Sciatic nerve (tissue), 2 donors: ENCODE measurements at places on chromosomes 11 and 22. TPM values are rescaled to one million over a fixed set of nuclear protein-coding genes. Genes with fewer than 3 reads are reported as not detected.

DNA sequence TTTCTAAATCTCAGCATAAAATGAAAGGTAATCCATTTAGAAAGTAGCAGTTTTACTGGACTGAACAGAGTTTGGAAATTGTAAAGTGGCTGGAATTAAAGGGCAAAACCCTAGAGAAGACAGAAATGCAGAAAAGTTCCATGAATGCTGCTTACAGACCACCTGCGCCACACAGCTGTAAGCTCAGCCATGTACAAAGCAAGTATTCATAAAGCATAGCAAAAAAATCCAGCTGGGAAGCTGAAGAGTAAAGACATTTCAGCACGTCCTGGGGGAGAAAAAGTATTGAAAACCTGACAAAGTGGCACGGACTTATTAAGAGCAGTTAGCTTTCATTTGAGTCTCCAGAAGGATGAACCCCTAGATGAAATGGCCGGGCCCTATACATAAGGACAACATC, 220.1 kb upstream of the CNTN5 start:
- DNase-seq, result no peak

DNA sequence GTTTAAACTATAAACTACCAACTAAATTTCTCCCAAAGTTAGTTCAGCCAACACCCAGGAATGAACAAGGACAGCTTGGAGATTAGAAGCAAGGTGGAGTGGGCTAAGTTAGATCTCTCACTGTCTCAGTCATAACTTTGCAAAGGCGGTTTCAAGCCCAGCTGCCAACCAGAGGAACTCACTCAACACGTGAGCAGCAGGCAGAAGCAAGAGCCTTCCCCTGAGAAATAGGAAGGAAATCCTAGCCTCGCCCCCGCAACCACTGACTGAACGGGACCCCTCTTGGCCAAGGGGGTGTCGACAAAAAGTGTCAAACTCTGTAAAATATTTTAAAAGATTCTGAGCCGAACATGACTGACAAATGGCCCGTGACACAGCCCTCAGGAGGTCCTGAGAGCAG, 4.4 kb upstream of the KRTAP5-9 start:
- no peak for DNase-seq

The TENM4 gene
- 16.5 TPM for total RNA-seq

GRCh38 chr11:134647066-134647743, 235.2 kb upstream of the B3GAT1 start:
- DNase-seq, result no peak

The CADM1 gene
- 58.7 TPM for total RNA-seq

- DNase-seq, result no peak
These were observed 32.1 kb upstream of the ZNF143 start for GRCh38 chr11:9428706-9429105.

- DNase-seq, result no peak
These were observed 9.8 kb downstream of the DERL3 start for GRCh38 chr22:23828800-23829680.

DNA sequence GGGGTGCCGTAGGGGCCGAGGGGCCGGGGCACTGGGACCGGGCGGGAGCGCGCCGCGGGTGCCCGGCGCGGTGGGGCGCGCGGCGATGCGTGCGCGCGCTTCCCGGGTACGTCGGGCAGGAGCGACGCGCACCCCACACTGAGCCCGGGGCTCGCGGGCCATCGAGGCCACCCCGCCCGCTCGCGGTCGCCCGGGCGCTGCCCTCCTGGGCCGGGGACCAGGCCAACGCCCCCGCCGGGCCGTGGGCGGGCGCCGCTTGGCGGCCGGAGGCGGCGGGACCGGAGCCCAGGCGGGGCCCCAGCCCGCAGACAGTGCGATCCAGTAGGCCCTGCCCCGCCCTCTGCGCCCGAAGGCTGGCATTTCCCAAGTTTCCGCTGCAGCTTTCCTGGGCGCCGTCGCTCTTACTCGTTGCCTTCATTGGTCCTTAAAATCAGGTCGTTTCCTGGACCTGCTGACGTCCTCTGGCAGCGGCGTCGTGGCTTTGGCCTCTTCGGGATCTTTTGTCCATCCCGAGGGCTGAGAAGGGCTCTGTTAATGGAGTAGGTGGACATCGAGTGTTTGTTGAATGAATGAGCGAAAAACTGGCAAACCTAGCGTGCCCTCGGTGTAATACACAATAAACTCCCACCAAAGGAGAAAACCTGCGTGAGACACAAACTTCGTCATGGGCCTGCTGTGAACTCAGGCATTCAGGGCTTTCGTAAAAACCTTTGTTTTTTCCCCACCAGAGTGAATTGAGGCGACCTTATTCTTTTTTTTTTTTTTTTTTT, 638 bp downstream of the PARVA start:
- DNase-seq, result peak; percentile 80

The CATSPERZ gene
- total RNA-seq, result not detected

The C11orf86 gene
- total RNA-seq, result not detected

GRCh38 chr11:9802291-9802861, 138.5 kb downstream of the SWAP70 start:
- DNase-seq, result no peak

- no peak for DNase-seq
These were observed 451.3 kb downstream of the METTL15 start for GRCh38 chr11:28559492-28559891.

GRCh38 chr11:10473371-10473770, 18.3 kb downstream of the AMPD3 start:
- no peak for DNase-seq

DNA sequence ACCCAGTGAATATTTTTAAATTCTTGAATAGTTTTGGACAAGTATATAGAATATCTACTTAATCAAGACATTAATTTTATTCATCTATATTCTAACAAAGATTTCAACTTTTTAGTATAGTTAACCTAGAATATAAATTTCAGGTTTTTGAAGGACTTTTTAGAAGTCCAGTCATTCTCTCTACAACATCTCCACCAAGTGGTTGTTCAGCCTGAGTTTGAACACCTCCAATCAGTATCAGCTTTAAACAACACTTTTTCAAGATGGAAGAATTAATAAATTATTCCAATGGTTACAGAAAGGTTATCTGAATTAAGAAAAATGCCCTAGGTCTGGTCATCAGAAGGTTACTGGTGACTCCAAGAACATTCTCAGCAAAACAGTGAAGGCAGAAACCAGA, 31.8 kb downstream of the EIF3M start:
- no peak for DNase-seq

The LAMTOR1 gene
- 70.8 TPM for total RNA-seq

DNA sequence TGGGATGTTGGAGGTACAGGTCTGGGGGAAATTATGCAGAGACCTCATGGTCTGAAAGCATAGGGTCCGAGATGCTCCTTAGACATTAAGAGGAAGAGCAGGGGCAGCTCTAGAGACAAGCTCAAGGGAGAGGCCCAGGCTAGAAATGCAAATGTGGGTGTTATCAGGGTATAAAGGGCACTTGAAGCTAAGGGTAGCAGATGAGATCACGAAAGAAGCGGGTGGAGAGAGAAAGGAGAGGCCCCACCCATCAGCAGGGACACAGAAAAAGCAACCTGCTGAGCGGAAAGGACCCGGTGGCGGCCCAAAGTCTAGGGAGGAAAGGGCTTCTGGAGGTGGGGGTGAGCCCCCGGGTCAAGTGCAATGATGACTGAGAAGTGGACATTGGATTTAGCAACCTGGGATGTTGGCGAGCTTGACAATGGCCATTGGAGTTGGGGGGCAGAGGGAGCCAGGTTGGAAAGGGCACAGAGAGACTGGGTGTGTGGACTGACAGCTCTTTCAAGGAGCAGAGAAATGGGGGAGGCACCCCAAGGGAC, 8.9 kb downstream of the TMPRSS6 start:
- no peak for DNase-seq

DNA sequence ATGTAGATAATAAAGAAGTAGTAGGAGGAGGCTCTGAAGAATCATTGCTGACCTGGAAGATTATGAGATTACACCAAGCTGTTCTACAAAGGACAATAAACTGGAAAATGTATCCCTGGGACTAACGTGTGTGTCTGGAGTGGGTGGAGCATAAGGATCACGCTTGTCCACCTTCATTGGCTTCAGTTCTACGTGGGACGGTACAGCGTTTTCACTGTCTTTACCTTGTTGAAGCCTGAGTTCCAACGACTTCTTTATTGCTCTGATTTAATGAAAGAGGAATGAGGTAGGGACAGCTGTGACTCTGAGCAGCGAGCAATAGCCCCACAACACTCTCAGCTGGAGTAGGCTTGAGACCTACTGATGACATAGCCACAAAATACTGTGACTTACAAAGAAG, 87.0 kb downstream of the ARHGAP42 start:
- DNase-seq, result no peak

The ADAMTS15 gene
- total RNA-seq, result 6.4 TPM

The CASP4 gene
- total RNA-seq, result 68.1 TPM

DNA sequence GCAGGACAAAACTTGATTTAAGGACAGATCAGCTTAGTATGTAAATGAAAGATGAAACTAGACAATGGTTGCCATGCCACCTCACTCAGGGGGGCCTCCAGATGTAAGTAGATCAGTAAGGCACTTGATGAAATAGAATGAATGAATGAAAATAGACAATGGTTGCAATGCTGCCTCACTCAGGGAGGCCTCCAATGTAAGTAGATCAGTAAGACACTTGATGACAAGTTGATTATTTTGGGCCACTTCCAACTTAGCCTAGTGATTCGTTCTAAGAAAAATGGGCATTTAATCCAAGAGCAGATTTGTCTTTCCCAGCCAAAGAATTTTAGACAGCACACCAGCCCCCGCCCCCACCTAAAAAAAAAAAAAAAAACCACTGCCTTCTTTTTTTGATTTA, 19.2 kb upstream of the SLC5A12 start:
- no peak for DNase-seq

DNA sequence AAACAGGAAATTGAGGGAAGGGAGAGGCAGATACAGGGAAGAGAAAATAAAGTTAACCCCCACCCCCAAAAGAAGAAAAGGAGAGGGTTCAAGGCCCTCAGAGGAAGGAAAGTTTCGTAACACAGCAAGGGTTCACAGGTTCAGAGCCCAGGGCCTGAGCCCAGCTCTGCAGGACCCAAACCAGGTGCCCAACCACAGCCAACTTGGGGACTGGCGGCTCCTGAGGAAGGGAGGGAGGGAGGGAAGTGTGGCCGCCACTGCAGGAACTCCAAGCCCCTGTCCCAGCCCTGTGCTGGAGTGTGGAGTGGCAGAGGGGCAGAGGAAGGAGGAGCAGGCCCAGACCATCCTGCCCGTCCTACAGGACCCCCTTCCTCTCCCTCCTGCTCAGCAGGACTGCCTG, 59.2 kb downstream of the ELFN2 start:
- no peak for DNase-seq

GRCh38 chr11:93952082-93952780, 68.9 kb upstream of the HEPHL1 start:
- no peak for DNase-seq

DNA sequence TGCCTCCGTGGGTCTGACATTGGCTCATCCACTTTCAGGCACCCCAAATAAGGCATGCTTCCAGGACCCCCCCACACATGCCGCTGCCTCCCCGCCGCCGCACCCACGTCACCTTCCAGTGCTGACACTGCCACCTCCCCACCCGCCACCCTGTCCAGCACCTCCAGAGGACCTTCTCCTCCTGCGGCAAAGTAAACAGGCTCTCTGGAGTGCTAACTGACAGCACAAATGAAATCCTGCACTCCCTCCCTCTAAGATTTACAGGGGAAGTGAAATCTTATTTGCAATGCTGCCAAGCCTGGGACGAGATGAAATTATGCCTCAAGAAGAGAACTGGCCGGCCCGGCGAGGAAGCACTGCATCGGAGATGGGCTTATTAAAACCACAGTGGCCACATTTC, 35.3 kb downstream of the MACROD1 start:
- DNase-seq, result no peak

The RASL10A gene
- total RNA-seq, result 2.2 TPM

The APOA5 gene
- not detected for total RNA-seq

DNA sequence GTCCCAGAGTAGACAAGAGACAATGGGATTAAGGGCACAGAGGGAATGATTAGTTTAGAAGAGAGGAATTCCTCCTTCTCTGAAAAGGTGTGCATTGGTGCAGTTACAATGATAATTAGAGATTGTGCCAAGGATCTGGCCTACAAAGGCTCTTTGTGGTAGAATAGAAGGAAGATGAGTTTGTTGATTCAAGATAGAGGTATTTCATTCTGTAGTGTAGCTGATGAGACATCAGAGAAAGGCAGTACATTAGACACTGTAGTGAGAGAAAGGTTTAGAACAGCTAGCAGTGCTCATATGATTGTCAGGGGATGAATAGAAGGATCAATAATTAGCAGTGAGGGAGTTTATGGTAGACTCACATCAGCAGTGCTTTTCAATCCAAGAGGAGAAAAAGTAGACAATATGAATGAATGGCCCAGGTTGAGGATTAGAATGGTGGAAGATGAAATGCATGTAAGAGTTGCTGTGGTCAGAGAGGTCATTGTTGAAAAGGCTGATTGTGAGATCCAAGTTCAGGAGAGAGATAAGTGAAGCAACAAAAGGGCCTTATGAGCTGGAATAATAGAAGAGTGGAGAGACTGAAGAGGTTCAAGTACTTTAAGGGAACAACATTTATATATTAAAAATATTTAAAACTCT, 28.9 kb downstream of the SIK2 start:
- no peak for DNase-seq

- no peak for DNase-seq
These were observed 583 bp downstream of the P4HA3 start for GRCh38 chr11:74310857-74311256.

DNA sequence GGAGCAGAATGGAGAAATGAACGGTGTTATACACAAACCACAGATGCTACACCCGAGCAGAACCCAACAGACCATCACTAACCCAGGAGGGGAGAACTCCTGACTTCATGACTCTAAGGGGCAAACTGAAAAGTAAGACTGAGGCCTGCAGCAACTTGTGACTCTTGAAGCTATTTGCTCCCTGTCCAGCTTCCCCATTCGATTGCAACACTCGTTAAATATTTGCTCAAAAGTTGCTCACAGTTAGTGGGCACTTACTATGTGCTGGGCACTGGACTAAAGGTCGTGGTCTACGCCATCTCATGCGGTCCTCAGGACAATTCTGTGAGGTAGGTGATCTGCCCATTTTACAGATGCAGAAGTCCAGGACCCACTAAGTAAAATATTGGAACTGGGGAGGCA, 9.5 kb upstream of the ADA2 start:
- DNase-seq, result no peak

DNA sequence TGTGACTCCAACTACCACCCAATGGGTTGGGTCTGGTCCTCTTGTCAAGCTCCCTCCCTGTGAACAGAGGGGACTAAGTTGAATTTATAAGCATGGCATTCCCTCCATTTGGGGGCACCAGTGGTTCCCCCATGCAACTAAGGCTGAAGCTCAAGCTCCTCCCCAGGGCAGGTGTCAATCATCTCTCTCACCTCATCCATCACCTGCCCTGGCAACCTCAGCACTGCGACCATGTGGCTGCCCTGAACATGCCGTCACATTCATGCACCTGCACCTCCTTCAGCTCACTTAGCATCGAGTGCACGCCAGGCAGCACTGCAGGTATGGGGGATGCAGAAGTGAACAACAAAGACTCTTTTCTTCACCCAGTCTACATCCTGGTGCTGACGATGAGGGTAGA, 799.3 kb downstream of the TBC1D22A start:
- DNase-seq, result no peak

DNA sequence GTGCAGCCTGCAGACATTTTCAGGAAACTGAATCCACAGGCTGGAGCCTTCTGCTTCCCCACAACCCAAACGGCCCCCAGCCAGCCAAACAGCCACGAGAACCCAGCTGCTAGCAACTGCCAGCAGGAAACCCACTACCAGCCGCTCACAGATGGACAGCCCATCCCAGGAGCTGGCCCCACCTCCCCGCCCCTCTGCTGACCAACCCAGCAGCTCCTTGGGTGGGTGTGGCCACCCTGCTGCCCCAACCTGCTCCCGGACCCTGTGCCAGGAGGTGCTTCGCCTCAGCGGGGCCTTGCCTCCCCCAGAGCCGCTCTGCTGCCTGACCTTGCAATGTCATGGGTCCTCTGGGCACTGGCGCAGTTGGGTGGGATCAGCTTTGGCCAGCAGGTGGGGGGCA, 8.2 kb upstream of the CCDC188 start:
- DNase-seq, result no peak
